ENCODE measurements at places on chromosomes 13 and 19.

GRCh38 chr19:46515879-46516350 is 20.2 kb upstream of the PNMA8B start:
- peak; percentile 66 for DNase-seq

GRCh38 chr13:101751488-101751887 is 299.0 kb downstream of the ITGBL1 start:
- peak; percentile 46 for DNase-seq

DNA sequence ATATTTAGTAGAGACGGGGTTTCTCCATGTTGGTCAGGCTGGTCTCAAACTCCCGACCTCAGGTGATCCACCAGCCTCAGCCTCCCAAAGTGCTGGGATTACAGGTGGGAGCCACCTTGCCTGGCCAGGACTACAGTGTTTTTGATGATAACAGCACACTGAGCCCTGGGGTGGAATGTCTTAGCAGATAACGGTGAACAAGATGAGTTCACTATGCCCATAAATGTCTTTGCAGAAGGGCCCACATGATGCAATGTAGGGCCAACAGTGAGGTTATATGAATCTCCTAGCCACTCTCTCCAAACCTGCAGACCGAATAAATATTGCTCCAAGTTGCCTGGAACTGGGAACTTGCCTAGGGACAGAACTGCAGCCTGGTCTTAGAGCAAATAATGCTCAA is 235.1 kb downstream of the COG6 start:
- DNase-seq: no peak

DNA sequence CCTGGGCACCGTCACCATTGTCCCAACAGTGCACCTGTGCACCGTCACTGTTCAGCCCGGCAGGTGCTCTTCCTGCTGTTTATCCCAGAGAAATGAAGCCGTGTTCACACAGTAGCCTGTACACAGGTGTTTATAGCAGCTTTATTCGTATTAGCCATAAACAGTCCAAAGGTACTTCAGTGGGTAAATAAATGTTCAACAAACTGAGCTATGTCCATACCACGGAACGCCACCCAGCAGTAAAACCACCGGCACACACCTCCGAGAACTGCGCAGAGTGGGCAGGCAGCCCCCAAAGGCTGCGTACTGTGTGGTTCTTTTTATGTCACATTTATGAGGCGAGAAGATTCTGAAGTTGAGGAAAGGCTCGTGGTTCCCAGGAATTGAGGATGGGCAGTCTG is 44.9 kb upstream of the DCUN1D2 start:
- DNase-seq: no peak

DNA sequence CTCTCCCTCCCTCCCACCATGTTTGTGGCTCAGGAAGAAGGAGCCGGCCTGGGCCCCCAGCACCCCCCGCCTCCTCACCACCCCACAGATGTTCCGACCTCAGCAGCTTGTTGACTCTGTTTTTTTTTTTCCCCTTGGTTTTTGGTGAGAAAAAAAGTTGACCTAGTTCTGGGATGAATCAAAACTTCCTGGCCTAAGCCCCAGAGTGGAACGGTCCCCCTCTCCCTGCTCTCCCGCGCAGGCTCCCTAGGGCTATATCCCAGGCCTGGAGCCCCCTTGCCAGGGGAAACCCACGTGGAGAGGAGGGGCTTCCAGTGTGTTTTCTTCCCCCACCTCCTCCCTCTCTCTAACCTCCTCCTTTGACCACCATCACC is 4.0 kb downstream of the COL5A3 start:
- no peak for DNase-seq

DNA sequence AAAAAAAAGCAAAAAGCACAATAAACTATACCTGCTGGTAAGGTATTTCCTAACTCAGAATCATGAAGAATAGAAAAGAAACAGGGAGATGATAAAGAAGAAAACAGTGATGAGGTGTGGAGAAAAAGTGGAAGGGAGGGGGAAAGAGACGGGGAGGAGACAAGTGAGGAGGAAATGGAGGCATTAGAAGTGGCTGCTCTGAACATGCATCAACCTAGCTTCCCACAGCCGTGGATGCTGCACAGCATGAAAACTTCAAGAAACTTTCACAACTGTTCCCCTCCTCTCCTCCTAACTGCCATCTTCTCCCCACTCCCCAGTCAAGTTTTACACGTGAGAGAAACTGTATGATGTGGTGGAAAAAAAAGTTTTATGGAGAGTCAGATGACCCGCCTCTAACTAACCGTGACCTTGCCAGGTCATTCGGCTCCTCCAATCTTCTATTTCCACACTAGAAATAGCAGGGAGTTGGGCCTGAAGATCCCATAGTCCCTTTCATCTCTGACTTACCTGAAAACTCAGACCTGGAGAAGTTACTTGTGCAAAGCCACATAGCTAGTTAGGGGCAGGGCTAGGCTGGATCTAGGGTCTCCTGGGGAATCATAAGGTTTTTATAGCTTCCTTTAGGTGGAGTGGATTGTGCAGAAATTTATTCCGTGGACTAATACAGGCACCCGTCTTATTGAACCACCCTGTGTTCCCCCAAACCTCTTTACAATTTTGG is 461.9 kb downstream of the KLF5 start:
- DNase-seq: no peak

GRCh38 chr13:33932769-33933406 is 114.9 kb downstream of the RFC3 start:
- no peak for DNase-seq

- no peak for DNase-seq
Observed at GRCh38 chr19:30968210-30968609, 381.0 kb downstream of the TSHZ3 start.

DNA sequence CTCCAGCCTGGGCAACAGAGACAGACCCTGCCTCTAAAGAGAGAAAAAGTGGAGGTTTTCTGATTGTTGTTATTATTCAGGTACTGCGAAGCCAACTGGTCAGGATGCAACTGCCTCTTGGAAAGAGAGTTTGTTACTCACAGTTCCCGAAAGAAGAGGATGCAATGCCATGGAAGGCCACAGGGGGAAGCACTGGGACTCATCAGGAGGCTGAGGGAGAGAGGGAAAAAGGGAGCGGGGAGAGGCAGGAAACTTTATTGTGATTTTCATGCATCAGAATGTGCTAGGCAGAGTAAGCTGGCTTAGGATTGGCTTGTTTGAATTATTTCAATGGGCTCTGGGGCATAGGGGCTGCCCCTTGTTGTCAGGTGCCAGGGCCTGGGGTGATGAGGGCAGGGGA is 27.6 kb downstream of the MYO9B start:
- no peak for DNase-seq

DNA sequence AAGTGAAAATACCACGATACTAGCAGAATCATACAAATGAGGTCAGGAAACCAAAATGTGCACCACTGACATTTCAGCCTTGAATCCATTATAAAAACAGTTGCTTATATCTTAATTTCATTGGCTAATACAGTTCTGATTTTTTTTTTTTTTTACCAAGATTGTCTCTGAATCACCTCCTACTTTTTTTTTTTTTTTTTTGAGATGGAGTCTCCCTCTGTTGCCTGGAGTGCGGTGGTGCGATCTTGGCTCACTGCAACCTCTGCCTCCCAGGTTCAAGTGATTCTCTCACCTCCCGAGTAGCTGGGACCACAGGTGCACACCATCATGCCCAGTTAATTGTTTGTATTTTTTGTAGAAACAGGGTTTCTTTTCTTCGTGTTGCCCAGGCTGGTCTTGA is 270.2 kb downstream of the LMO7 start:
- DNase-seq: no peak

DNA sequence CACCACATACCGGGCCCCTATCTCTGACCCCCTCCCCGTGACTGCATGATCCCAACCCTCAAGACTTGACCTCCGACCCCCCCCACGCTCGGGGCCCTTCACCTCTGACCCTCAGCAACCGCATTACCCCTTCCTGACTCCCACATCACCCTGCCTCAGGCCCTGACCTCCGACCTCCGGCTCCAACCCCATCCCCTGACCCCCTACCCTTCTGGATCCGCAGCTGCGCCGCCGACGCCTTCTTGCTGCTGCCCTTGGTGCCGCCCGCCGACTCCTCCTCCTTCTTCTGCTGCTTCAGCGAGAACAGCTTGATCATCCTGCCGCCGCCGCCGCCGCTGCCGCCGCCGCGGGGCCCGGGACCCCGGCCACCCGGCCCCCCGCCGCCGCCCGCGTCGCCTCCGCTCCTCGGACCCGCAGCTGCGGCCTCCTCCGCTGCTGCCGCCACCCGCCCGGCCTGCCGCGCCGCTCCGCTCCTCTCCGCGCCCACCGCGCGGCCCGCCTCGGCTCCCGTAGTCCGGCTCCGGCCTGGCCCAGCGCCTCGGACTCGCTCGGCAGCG is at the start of gene UBE2M:
Gene UBE2M (minus strand): TSS at position 546 of the 557 bp plus-strand sequence. CDS start 230 bp downstream, at position 316.
- no peak for DNase-seq

- no peak for DNase-seq
Observed at GRCh38 chr13:112767506-112768471, 78.0 kb downstream of the ATP11A start.

DNA sequence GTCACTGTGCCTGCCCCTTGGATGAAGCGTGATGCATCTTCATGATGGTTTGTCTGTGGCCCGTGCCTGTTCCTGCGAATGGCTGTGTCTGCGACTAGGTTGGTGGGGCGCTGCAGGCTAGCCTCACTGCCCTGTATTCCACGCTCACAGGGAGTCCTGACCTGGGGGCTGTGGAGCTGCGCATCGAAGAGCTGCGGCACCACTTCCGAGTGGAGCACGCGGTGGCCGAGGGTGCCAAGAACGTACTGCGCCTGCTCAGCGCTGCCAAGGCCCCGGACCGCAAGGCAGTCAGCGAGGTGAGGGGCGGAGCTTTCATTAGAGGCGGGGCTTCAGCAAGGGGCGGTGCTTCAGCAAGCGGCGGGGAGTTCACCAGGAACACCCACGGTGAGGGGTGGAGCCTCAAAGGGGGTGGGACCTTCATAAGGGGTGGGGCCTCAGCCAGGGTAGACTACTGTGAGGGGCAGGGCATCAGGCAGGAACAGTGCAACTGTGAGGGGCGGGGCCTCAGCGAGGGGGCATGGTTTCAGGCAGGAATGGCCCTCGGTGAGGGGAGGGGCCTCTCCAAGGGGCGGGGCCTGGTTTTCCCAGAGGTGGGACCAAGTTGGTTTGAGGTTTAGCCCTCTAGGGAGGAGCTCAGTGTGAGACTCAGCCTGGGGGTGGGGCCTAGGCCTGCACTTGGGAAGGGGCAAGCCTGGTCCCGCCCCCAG is 17.2 kb downstream of the PKN1 start:
- no peak for DNase-seq

- no peak for DNase-seq
Observed at GRCh38 chr19:33399745-33400681, 26.5 kb downstream of the CEBPG start.

- DNase-seq: peak; percentile 35
Observed at GRCh38 chr19:50510700-50511068, 307 bp downstream of the JOSD2 start.

- no peak for DNase-seq
Observed at GRCh38 chr19:47422417-47423163, 3.3 kb upstream of the MEIS3 start.

- DNase-seq: no peak
Observed at GRCh38 chr13:33556828-33557227, 261.1 kb upstream of the RFC3 start.

GRCh38 chr13:33639158-33639557 is 178.8 kb upstream of the RFC3 start:
- no peak for DNase-seq

DNA sequence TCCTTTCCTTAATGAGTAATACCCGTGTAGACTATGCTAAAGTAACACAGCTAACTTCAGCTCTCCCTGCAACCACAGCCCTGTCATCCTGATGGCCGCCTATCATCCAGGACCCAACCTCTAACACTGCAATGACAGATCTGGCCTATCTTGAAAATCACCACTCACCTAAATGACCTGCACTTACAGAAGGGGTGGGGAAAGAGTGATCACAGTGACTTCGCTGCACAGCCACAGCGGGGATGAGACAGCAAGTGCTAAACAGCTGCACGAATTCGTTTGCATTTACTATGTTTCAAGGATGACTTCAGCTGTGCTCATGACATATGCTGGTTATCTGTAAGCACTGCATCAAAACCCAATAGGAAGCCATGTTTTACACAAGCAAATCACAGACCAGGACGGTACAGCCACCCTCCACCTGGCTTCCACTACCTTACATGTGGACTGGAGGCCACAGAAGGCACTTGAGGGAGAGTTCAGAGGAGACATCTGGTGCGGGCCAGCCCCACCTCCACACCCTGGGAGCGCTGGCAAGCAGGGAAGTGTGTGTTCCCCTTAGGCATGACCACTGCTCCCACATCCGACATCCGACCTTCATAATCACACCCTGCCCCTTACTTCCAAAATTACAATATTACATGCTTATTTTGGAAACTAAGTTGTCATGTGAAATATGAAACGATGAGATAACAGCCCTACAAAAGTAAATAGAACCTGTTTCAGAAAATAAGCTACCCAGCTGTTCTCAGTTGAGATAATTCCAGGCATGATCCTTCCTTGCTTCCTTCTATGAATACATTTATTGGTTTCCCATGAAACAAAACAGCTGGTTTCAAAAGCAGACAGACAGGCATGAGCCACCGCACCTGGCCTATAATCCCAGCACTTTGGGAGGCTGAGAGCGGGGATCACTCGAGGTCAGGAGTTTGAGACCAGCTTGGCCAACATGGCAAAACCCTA is 95.7 kb downstream of the STK24 start:
- DNase-seq: no peak

DNA sequence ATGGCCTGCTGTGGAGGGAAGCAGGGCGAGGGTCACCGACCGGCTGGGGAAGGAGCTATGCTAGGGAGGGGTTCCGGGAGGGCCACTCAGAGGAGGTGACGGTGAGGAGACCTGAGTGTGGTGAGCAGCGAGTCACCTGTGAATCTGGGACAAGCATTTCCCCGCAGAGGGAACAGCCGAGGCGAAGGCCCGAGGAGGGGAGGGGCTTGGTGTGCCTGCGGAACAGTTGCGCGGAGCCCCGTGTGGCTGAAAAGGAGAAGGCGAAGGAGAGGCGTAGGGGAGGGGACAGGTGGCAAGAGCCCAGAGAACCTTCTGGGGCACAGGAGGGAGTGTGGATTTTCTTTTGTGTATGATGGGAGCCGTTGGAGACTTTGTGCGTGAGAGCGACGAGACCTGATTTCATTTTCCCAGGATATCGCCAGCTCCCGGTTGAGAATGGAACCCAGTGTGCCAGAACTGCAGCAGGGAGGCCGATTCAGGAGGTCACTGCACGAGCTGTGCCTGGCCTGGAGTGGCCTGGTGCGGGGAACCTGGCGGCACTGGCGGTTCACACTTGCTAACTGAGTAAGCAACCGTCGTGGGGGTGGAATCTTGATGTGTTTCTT is 117.7 kb upstream of the ZNF507 start:
- DNase-seq: no peak

- DNase-seq: no peak
Observed at GRCh38 chr13:102609696-102610095, 12.9 kb downstream of the TPP2 start.

- DNase-seq: peak; percentile 10
Observed at GRCh38 chr13:109919715-109920375, 133.5 kb upstream of the IRS2 start.

All from HTR-8/SVneo (cell line).